Activated gamma-delta T cell (primary cell): ENCODE measurements at places on chromosomes 3 and 15.

- DNase-seq, result no peak
Observed at GRCh38 chr3:129558772-129559564, 16.0 kb downstream of the H1-8 start.

DNA sequence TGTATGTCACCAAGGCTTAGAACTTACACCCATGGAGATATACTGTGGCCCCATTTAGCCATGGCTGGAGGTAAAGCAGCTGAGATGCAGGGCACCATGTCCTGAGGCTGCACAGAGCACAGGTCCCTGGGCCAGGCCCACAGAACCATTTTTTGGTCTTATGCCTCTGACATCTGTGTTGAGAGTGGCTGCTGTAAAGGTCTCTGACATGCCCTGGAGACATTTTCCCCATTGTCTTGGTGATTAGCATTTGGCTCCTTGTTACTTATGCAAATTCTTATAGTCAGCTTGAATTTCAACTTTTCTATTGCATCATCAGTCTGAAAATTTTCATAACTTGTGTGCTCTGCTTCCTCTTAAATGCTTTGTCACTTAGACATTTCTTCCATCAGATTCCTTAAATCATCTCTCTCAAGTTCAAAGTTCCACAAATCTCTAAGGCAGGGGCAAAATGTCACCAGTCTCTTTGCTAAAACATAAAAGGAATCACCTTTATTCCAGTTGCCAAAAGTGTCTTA lies 701.3 kb downstream of the EPHA3 start:
- DNase-seq, result no peak

DNA sequence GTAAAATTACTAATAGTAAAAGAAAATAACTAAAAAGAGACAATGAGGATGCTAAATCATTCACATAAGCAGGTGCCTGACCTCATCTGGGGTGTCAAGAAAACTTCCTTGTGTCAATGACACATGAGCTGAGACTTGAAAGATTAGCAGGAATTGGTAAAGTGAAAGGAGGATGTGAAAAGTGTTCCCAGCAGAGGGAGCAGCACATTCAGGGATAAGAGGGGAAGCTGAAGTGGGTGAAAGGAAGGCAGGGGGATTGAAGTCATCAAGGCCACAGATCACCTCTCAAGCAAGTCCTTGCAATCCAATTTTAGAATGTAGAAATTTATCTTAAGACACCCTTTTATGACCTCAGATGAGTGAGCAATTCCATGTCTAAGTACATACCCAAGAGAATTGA lies 60.2 kb upstream of the ACP3 start:
- DNase-seq, result no peak

- no peak for DNase-seq
Observed at GRCh38 chr3:23438657-23439056, 235.5 kb downstream of the UBE2E2 start.

- DNase-seq, result no peak
Observed at GRCh38 chr15:72154316-72154715, 36.1 kb downstream of the SENP8 start.

- no peak for DNase-seq
Observed at GRCh38 chr3:106616556-106616955, 747.7 kb upstream of the CBLB start.

DNA sequence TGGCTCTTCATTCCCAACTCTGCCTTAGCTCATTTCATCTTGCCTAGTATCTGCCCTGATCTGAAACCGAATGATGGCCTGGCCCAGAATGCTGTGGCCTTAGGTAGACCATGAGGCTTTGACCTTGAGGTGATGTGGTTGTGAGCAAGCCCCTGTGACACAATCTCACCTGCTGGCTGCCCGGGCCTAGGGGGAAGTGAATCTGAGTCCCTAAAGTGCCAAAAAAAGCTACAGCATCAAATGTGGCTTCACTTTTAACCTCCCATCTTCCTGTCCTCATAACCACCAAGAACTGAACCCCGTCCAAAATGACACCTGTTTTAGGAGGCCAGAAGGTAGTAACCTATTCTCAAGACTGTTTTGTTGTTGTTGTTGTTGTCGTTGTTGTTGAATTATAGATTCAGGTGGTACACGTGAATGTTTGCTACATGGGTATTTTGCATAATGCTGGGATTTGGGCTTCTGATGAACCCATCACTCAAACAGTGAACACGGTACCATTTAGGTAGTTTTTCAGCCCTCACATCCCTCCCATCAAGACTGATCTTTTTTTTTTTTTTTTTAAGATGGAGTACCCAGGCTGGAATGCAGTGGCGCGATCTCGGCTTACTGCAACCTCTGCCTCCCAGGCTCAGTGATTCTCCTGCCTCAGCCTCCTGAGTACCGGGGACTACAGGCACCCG lies 54.6 kb downstream of the MCCC1 start:
- DNase-seq, result no peak

GRCh38 chr3:178352326-178353005 lies 183.8 kb upstream of the KCNMB2 start:
- no peak for DNase-seq

DNA sequence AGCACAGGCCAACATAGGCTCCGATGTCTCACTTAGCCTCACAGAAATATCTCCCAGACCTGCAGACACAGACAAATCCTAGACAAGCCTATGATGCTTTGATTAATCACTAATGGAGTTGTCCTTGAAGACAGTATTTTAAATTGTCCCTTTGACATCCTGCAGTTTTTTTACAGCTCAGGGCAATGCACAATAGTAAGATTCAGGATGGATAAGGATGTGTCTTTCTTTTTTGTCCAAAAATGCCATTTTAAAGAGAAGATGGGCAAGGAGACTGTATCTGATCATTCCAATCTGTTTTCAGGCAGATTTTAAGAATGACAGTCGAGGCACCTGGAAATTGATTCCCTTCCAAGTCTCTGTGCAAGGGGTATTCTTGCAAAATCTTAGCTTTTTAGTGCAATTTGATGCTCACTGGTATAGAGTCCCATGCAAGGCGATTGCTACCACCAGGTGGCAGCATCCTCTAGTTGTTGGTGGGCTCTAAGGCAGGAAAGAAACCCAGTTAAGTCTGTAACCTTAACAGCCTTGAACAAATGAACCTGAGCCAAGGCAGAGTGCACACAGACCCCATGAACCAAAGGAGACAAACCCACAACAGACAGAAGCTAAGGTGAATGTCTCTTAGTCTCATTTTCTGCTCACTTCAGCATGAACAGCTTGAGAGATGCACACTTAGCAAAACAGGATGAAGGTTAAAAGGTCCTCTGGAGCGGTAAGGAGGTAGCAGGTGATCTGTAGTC lies 51.2 kb upstream of the MINAR1 start:
- no peak for DNase-seq

DNA sequence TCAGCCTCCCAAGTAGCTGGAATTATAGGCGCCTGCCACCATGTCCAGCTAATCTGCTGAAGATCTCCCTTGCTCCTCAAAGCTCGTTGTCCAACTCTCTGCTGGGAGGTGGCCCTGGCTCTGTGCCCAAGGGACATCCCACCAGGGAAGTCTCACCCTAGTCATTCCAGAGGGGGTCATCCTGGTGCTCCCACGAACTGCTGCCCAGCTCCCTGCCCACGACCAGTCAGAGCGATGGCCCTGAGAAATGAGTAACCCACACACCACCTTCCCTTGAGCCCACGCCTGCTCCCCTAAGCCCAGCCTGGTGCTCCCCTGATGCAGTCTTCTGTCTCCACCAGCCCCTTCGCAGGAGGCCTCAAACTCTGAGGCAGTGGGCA lies 5.2 kb downstream of the KLHL25 start:
- DNase-seq, result no peak

DNA sequence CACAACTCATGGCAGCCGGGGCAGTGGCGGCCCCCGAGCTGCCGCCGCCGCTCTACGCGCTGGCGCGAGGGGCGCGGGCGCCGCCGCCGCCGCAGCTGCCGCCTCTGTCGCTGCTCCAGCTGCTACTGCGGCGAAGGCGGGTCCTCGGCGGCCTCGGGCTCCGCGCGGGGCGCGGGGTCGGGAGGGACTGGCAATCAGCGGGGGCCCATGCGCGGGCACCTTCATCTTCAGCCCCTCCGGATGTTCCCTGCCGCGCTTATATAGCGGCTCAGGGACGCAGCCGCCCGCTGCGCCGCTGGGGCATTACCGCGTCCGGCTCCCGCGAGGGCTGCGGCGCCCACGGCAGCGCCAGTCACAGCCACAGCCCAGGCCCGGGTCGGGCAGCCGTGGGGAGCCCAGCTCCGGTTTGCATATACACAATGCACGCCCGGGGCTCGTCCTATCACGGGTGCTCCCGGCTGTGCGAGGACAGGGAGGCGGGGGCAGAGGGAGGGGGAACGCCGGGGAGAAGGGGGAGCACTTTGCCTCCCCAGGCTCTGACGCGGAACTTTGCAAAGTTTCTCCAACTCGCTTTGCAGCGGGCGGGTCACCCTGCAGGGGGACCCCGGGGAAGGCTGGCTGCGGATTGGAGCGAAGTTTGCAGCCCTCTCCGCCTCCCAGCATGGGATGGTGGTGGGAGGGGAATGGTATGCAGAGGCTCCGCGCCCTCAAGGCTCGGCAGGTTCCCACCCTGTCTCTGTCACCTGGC lies at the start of gene VGLL3:
VGLL3 (minus strand) TSS at position 416 of the 748 bp plus-strand sequence; CDS start at position 10, 406 bp downstream.
- DNase-seq, result no peak

- no peak for DNase-seq
Observed at GRCh38 chr3:122415762-122416654, at the start of gene WDR5B. Gene WDR5B, minus strand, starts transcription at chr3:122416062. Its CDS starts 534 bp downstream, at chr3:122415528.

- no peak for DNase-seq
Observed at GRCh38 chr3:25576146-25576545, 88.6 kb downstream of the TOP2B start.

DNA sequence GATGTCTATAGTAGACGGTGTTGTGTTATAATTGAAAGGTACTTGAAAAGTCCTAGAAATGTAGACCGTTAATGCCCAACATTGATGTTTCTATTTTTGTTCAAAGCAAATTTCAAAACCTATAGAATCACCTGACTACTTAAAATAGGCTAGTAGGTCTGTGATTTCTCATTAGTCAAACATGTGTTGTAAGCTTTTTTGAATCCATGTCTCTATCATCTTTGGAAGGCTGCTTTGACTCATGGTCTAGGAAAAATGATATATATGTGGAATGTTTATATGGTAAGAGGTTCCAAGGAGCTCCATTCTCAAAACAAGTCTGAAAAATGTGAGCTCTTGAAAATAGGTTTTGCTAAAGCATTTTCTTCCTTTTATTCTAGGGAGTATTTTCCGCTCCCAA lies 375.3 kb downstream of the LPP start:
- DNase-seq, result no peak

DNA sequence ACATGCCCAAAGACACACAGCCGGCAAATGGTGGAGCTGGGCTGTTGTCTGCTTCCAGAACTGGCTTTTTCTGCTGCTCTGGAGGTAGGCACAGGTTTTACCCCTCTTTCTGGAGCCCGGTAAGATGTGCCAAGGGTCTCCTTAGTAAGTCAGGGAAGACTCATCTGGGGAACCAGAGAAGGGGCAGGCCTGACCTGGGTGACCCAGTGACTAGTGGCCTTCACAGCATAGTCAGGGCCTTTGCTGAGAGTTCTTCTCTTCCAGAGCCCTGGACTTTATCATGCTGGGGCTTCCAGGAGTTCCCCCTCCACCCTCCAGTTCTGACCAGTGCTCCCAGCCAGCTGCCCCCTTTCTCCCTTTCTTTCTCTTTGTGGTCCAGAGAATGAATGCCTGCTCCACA lies 3.2 kb downstream of the CD276 start:
- DNase-seq, result no peak

DNA sequence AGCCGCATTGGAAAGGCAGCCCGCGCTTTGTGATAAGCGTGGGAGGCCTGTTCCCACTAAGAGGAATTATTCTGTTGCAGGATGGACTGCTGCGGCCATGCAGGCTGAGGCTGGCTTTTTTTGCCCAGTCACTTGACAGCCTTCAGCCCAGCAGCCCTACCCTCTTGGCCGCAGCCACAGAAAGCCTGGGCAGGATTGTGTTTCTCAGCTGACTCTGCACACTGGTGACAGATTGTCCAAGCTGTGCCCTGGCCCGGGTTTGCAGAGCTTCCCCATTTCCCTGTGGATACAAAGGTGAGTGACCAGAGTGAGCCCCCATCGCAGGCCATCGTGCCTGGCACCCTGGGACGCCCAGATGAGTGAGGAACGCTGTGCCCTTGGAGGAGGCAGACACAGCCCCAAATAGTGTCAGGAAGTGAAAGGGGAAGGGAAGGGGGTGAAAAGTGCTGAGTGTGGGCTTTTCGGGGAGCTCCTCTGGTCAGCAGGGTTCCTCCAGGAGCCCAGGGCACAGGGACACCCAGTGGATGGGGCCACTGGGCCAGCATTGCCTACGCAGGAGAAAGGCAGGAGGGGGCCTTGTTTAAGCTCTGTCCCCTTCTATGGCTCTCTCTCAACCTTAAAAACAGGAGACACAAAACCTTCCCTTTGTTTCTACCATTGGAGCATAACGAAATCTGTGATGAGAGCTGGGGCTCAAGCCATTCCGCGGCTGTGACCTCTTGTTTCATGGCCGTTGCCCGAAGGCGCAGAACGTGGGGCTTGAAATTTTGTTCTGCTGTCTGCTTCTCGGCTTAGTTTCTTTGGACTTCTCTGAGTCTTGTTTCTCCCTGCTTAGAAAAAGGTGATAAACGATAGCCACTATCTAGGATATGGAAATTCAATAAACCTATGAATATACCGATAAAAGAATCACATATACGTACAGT lies 91.5 kb upstream of the MEF2A start:
- no peak for DNase-seq

DNA sequence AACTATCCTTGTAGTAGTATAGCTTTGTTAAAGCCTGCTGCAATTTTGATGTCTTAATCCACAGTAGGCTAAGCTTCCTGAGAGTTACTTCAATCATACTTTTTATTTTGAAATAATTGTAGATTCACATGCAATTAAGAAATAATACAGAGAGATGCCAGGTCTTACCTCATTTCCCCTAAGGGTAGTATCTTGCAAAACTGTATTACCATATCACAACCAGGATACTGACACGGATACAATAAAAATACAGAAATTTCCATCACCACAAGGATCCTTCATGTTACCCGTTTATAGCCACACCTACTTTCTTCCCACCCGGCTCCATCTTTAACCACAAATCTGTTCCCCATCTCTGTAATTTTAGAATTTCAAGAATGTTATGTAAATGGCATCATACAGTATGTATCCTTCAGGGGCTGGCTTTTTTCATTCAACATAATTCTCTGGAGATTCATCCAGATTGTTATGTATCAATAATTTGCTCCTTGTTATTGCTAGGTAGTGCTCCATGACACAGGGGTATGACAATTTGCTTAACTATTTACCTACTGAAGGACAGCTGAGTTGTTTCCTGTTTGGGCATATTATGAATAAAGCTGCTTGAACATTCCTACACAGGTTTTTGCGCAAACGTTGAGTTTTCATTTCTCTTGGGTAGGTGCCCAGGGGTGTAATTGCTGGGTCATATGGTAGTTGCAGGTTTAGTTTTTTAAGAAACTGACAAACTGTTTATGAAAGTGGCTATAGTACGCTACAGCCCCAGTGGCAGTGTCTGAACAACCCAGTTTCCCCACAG lies 21.6 kb downstream of the BDH1 start:
- no peak for DNase-seq

DNA sequence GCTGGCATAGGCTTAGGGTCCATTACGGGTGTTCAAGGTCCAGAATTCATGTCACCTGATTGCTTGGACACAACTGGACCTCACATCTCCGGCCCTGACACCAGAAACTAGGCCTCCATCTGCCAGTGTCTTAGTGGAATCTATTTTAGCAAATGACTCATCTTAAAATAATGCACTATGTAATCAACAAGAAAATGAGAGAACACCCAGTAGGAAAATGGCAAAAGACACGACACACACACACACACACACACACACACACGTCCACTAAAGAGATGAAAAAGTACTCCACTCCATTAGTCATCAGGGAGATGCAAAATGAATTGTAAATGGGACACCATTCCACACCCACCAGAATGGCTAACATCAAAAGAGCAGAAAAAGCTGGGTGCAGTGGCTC lies 11.2 kb downstream of the APBA2 start:
- no peak for DNase-seq
